ENCODE measurements at places on chromosomes 4 and X.

DNA sequence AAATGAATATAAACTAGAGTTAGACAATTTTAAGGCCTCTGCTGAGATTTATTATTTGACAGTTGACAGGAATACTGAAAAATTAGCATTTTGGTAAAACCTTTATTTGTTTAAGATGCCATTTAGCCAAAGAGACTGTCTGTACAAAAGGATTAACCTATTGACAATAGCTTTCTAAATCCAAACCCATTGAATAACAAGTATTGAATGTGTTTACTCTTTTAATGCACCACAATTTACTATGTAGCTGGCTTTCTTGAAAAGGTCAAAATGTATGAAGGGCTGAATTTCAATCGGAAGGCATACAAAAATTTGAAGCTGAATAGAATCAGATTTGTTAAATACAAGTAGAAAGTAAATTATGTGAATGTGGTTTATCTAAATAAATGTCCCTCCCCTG lies 374.5 kb downstream of the TEX13C start:
- DNase-seq = no peak

GRCh38 chr4:145098675-145099037 lies 545 bp downstream of the ABCE1 start:
- peak; percentile 45 for DNase-seq

DNA sequence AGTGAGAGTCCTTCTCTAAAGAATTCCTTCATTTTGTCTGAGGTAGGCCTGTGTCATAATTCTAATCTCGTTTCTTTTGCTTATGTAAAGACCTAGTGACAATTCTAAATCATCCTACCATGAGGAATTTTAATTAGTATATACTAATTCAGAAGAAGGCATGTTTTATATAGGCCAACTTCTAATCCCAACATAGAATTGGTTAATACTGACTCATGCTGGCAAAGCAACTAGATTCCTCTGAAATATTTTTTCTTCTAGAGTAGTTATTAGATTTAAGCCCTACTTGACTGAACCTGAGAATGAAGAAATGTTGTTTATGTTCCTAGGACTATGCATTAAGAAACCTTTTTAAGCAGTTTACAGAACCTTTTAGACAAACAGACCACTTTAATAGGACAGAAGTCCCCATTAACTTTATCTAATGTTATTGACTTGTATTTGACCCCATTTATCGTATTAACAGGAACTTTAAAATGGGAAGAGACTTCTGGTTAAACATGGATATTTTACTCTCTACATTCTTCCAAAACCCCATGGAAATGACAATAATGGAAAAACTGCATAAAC lies 56.1 kb upstream of the EIF1AX start:
- DNase-seq = no peak

GRCh38 chrX:118847676-118848075 lies 24.1 kb downstream of the ZCCHC12 start:
- no peak for DNase-seq

GRCh38 chrX:12978205-12979025 lies 3.5 kb downstream of the TMSB4X start:
- DNase-seq = peak; percentile 89

DNA sequence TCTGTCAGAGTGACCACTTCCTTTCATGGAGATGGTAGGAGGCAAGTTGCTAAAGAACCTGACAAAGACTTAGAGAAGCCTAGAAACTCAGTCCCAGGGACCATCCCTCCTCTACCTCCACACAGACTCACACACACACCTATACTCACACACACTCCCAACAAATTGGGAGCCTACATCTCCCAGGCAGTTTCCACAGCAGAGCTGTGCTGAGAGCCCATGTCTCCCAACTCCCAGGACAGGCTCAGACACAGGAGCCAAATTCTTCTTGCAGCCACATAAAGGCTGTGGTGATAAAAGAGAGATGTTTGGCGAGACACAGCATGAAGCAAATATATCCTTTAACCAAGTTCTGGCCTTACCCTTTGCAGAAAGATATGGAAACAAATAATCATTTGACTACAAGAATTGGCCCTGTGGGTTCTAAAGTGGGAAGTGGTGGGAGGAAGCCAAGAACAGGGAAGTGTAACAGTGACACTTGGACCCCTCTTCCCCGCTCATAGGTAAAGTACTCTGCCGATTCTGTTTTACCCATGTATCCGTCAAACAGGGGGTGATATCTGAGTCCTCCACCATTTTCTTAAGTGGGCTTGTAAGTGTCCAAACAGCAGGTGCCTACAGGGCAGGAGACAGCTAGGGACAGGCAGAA lies 11.0 kb upstream of the IDS start:
- DNase-seq = no peak

DNA sequence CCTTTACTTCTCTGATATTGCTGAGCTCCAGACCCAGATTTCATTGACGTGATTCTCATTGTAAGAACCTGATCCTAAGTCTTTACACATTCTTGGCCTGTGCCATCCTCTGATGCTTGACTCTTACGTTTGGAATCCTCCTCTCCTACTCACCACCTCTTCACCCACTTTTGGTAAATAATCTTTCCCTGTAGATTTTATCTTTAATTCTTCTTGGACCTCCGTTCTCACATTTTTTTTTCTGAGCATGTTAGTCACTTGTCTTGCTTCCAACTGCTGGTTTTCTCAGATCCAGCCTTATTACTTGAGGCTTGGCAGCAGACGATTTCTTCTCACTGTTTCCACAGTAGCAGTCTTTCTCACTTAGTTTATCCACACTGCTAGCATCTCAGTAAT lies 12.4 kb upstream of the SH3RF1 start:
- no peak for DNase-seq

- no peak for DNase-seq
These were observed 125.5 kb upstream of the ARMCX2 start for GRCh38 chrX:101785142-101785541.

DNA sequence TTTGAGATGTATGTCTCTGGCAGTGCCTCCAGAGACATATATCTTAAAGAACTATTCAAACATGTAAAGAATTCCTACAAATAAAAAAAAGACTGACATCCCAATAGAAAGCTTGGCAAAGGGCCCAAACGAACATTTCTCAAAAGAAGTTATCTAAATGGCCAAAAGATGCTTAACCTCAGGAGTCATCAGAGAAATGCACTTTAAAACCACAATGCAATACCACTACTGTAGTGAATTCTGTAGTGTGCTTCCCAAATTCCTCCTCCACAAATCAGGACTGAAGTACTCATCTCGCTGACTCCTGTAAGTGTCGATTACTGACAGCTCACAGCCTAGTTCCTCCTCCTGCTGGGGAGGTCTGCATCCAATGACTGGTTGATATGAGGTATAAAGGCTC lies 129.0 kb upstream of the MAMLD1 start:
- no peak for DNase-seq

GRCh38 chrX:40105835-40106675 lies 8.3 kb upstream of the BCOR start:
- peak; percentile 76 for DNase-seq

GRCh38 chr4:108160741-108161352 lies 7.9 kb downstream of the LEF1 start:
- no peak for DNase-seq

Measured in CD4-positive, alpha-beta T cell treated with Interferon alpha-2 for 1 hour (primary cell).